Activated T-cell treated with anti-CD3 and anti-CD28 coated beads, Interleukin-2, amount 50 U/mL, for 48 hours (primary cell): ENCODE measurements at places on chromosomes 3 and 15.

- no peak for DNase-seq
These were observed 109.7 kb downstream of the UBE2E2 start for GRCh38 chr3:23312866-23313265.

DNA sequence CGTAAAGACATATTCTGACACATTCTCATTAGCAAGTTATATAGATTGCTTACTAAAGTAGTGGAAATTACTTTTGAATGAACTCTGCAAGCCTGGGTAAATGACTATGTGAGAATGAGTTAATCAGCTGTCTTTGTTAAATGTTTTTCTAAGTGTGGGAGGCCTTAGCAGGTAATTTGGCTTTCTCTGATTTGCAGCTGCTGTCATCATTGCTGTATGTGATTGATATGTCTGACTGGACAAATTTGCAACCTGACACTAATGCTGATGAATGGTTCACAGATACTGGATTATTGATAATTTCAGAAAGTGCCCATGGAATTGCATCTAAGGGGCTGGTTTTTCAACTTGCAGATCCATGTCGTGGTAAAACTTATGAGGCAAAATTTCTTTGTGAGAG lies 372.2 kb upstream of the SGO1 start:
- DNase-seq, result no peak

- DNase-seq, result no peak
These were observed 11.0 kb downstream of the MRAS start for GRCh38 chr3:138359148-138359918.

DNA sequence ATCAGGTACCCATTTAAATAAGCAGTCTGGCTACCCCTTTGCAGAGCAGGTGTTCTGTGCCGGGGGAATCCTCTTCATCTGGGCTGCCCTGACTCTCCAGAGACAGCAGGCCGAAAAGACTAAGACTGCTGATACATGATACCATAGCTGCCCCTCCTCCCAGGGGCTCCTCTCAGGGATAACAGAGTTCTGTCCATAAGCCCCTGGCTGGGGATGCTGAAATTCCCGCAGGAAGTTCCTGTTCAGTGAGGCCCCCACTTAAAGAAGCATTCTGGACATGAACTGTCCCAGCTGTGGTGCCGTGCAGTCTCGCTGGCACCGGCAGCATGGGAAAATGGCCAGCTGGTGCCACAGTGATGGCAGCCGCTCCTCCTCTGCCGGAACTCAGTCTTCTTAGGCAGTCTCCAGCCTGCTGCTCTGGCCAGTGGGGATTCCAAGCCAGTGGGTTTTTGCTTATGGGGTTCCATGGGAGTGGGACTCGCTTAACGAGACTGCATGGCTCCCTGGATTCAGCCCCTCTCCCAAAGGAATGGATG lies 1026.2 kb downstream of the NAALADL2 start:
- no peak for DNase-seq

- DNase-seq, result no peak
These were observed 19.1 kb upstream of the XIRP1 start for GRCh38 chr3:39211332-39212130.

- DNase-seq, result no peak
These were observed 172.8 kb downstream of the KCNMB2 start for GRCh38 chr3:178709051-178709450.

GRCh38 chr3:124761250-124761796 lies 31.1 kb downstream of the UMPS start:
- DNase-seq, result peak; percentile 82

GRCh38 chr3:52298149-52299098 lies 10.8 kb downstream of the GLYCTK start:
- DNase-seq, result no peak

DNA sequence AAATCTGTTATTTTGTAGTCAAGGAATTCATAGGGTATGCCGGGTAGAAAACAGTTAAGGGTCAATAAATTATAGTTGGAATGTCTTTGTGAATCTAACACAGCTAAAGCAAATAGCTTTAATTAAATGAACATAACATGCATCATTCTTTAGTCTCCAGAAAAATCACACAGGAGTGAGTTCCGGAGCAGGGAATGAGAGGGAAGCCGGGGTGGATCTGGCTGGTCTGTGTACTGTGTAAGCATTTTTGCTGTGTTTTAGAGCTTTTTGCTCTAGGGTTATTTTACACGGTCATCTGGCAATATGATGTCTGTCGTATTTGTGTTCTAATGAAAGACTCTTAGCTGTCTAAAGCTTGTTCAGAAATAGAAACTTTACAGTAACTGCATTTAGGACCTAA lies 57.5 kb downstream of the MED12L start:
- no peak for DNase-seq

DNA sequence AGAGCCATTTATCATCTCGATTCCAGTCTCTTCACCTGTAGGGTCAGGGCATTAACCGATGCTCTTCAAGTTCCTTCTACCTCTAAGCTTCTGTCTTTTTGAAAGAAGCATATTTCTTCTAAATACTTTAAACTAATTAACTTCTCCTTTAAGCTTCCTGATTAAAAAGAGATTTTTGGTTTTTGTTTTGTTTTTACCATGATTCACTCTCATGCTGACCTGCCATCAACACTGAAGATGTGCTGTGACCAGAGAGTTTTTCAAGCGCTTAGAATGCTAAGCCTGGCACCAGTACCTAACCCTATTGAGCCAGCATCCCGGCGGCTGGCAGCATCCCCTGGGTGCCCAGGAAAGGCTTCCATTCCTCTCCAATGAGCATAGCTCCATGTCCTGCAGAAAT lies 89.3 kb downstream of the FOXP1 start:
- DNase-seq, result no peak
